Hepatic stellate cell (primary cell): ENCODE measurements at places on chromosomes 7 and 10.

DNA sequence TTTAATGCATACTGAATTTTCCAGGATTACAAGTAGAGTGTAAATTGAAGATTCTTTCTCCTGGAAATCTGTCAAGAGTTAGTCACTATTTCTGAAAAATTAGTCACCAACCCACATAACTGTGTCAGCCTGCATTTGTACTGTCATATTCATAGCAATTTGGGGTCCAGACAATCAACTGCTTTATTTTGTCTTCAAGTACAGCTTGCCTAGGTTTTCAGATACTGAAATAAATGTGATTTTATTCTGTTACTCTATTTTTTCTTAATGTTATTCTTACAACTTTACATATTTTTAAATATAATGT, 55.1 kb downstream of the CUBN start:
- no peak for DNase-seq

GRCh38 chr10:14074062-14074884, 256.5 kb downstream of the FRMD4A start:
- peak; percentile 90 for DNase-seq

DNA sequence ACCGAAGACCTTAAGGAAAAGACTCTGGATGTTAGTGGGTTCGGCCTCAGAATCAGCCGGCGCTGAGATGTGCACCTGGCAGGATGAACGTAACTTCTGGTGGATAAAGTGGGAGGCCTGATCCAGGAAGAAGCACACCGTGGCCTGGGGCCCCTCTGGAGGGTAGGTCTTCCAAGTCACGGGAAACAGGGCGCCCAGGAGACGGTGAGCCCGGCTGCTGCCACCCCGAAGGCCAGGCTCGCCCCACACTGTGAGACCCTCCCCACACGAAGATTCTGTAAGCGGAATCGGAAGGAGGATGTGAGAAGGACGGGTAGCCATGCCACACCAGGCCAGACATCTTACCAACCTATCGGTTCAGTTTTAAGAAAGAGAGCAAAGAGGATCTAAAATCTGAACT, 279.0 kb downstream of the DNAJB6 start:
- no peak for DNase-seq

DNA sequence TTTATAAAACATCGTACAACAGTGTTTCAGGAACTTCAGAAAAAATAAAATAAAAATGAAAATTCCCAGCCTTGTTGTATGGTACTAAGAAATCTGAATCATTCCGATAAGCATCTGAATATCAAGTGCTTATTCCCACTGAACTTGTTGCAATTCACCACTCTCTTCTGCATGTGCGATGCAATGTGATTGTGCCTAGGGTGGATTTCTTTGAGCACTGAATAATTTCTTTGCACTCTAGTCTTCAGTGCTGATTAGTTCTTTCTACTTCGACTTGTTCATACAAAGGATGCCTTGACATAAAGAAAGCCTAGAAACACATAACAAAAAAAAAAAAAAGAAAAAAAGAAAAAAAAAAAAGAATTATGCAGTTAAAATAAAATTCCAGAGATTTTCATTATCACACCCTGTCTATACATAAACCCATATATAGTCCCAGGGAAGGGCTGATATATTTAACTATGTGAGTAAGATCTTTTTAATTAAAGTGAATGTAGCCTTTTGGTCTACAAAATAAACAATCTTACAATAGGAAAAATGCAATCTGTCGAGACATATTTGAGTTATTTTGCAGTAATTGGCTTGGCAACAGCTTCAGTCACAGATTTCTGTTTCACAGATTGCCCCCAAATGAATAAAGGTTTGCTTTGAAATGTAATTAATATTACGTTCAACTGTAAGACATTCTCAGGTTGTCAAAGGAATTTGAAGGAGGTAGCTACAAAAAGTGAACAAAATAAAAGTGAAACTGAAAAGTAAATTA, 1118.9 kb upstream of the CELF2 start:
- no peak for DNase-seq

DNA sequence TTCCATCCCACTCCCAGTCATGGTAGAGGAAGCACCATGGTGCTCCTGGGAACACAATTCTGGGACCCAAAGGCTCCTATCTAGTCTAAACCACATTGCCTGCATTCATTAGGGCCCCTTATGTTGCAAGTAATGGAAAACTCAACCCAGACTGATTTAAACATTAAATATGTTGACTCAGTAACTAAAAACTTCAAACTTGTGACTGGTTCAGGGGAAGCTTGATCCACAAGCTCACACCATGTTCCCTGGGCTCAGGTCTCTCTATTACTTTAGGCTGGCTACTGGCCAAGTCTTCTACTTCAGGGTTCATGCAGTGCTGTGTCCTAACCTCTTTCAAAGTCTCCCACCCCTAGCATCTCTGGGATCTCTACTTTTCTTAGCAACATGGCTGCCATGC, 13.1 kb downstream of the WNT16 start:
- DNase-seq = no peak
